Upper lobe of right lung (tissue), 1 donor: ENCODE measurements at places on chromosomes 1 and 21. TPM values are rescaled to one million over a fixed set of nuclear protein-coding genes. Genes with fewer than 3 reads are reported as not detected.

CD53 gene
- 171 TPM for total RNA-seq

CRYAA gene
- total RNA-seq: not detected

OSCP1 gene
- total RNA-seq: 8.2 TPM

SDC3 gene
- 39.4 TPM for total RNA-seq
